ENCODE measurements at places on chromosomes 1 and 21. TPM values are rescaled to one million over a fixed set of nuclear protein-coding genes. Genes with fewer than 3 reads are reported as not detected.

GRCh38 chr1:60950224-60951063 is 131.9 kb upstream of the NFIA start:
- peaks cover 2% of the 10 kb centered on the region for H3K27me3 ChIP-seq
- peak; percentile 24 for DNase-seq
- peaks cover 5% of the 10 kb centered on the region for H3K36me3 ChIP-seq

- H3K4me3 ChIP-seq, result no peak overlapping the region
- peak overlapping the region; percentile 46 for H3K27ac ChIP-seq
- peaks cover 11% of the 10 kb centered on the region for H3K36me3 ChIP-seq
- peaks cover 20% of the 10 kb centered on the region for H3K4me1 ChIP-seq
- H3K27me3 ChIP-seq, result peaks cover 5% of the 10 kb centered on the region
Measured at GRCh38 chr1:10338047-10338446, 60.8 kb upstream of the PGD start.

CLIC6 gene
- 0.17 TPM for total RNA-seq

NBPF20 gene
- total RNA-seq, result 1.2 TPM

DNA sequence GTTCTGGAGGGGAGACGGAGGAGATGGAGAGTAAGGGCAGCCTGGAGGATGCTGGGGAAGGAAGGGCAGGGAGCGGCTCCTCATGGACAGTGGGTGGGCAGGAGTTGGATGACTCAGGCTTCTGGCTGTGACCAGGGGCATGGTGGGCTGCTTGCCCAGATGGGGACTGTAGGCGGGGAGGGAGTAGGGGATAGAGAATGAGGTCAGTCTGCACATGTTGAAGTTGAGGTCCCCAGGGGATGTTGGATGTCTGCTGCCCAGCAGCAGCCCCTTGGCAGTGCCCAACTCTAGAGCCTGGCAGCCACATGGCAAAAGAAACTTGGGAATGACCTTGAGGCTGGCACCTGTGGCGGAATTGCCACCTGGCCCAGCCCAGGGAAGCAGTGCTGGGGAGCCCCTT is 6.4 kb downstream of the SELENON start:
- H3K27me3 ChIP-seq, result no peaks in the 10 kb centered on the region
- H3K4me3 ChIP-seq, result no peak overlapping the region
- DNase-seq, result no peak
- H3K4me1 ChIP-seq, result peaks cover 17% of the 10 kb centered on the region
- H3K27ac ChIP-seq, result no peak overlapping the region

ZNF697 gene
- total RNA-seq, result 41.9 TPM

SIM2 gene
- 4.8 TPM for total RNA-seq

DNA sequence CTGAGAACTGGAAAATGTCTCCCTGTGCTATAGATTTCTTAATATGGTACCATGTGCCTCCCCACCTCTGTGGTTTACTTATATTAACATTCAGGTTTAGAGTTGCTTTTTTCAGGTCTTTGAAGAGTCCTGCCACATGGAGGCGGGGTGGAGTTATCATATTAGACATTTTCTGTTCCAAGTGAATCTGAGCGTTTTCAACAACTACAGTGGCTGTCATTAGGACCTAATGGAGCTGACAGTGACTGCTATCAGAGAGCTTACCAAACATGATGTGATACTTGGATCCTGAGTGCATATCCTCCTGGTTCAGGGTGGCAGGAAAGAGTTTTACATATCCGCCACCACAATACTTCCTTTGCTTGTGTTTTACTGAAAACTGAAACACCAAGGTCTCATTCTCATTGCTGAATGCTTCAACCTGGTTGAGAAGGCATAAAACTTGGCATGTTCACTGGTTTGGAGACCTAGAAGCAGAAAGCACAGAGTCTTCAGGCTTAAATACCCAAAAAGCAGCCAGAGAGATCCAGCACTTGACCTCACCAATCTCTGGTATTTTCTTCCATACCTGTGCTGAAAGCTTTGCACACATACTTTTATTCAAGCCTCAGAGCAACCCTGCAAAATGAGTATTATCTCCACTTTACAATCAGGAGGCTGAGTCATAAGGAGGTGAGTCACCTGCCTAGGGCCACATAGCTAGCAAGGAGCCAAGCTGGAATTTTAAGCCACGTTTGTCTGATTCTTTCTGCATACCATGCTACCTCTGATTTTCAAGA is 47.4 kb upstream of the OSBPL9 start:
- peaks cover 3% of the 10 kb centered on the region for H3K4me1 ChIP-seq
- H3K4me3 ChIP-seq, result no peak overlapping the region
- no peak overlapping the region for H3K27ac ChIP-seq
- no peaks in the 10 kb centered on the region for H3K36me3 ChIP-seq

AKR7A3 gene
- total RNA-seq, result 1.9 TPM

DNA sequence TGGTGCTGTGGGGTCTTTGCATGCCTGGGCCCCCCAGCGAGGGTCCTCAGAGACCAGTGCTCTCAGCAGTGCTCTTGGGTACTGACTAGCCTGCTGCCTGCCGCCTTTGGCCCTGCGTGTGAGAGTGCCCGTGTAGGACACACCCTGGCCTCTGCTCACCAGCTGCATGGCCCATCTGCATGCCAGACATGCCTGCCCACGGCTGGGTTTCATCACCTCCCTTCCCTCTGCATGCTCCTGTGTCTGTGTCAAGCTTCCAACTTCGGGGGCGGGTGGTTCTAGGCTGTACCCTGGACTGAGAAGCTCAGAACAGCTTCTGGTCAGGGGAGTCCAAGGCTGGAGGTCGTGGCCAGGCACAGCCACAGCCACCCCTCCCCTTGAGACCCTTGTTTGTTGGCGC is 56.9 kb downstream of the PTPRF start:
- peaks cover 27% of the 10 kb centered on the region for H3K4me1 ChIP-seq
- peaks cover 3% of the 10 kb centered on the region for H3K27me3 ChIP-seq
- H3K27ac ChIP-seq, result no peak overlapping the region
- H3K36me3 ChIP-seq, result peaks cover 9% of the 10 kb centered on the region
- no peak for DNase-seq

DNA sequence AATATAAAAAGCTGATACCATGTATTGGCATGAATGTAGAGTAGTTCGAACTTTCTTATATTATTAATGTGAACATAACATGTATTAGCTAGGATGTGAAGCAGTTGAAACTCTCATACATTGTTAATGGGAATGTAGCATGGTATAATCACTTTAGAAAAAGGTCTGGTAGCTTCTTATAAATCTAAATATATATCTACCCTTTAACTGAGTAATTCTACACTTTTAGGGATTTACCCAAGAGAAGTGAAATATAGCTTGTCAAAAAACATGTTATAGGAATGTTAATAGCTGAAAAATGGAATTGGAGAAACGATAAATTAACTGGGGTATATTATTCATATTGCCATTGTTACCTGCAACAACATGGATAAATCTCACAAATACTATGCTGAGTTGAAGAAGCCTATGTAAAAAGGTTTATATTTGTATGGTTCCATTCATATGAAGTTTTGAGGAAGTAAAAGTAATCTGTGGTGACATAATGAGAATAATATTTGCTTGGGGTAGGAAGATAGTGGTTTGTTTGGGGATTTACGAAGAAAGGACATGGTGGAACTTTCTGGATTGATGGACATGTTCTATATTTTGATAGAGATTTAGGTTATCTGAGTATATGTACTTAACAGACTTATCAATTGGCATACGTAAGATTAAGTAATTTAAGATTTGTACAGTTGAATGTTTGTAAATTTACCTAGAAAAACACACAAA is 76.6 kb downstream of the MAST2 start:
- H3K4me1 ChIP-seq, result no peaks in the 10 kb centered on the region
- H3K27ac ChIP-seq, result no peak overlapping the region
- no peaks in the 10 kb centered on the region for H3K27me3 ChIP-seq
- H3K4me3 ChIP-seq, result no peak overlapping the region
- no peak for DNase-seq

- no peaks in the 10 kb centered on the region for H3K36me3 ChIP-seq
- H3K27me3 ChIP-seq, result no peaks in the 10 kb centered on the region
- no peak for DNase-seq
Measured at GRCh38 chr1:213533125-213533524, 454.6 kb upstream of the PROX1 start.

DNA sequence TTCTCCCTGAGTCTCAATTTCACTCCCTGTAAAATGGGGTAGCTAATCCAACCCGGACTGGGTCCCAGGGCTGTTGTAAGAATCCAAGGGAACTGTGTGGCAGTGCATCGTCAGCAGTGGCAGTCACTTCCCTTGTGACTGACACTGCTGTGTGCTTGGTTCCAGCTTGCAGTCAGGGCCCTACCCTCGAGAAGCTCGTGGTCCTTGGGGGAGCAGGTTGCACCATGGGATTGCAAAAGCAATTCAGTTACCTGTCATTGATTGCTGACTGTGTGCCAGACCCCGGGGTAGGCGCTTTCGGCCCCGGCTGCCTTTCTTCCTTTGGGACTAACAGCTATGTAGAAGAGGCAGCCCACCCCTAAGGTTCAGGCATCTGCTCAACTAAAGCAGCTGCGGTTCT is 2.9 kb downstream of the PTPRF start:
- H3K4me3 ChIP-seq, result no peak overlapping the region
- H3K4me1 ChIP-seq, result peaks cover 29% of the 10 kb centered on the region
- DNase-seq, result no peak
- H3K27ac ChIP-seq, result no peak overlapping the region
- peaks cover 8% of the 10 kb centered on the region for H3K36me3 ChIP-seq

GRCh38 chr21:44910229-44911067 is 10.3 kb downstream of the ITGB2 start:
- H3K4me1 ChIP-seq, result peaks cover 6% of the 10 kb centered on the region
- no peaks in the 10 kb centered on the region for H3K36me3 ChIP-seq
- no peak overlapping the region for H3K27ac ChIP-seq
- no peak for DNase-seq
- H3K27me3 ChIP-seq, result peaks cover 3% of the 10 kb centered on the region

GRCh38 chr1:238409191-238409850 is 518.6 kb upstream of the ZP4 start:
- H3K27ac ChIP-seq, result no peak overlapping the region
- H3K36me3 ChIP-seq, result no peaks in the 10 kb centered on the region
- H3K4me3 ChIP-seq, result no peak overlapping the region

GRCh38 chr1:112618114-112618720 is 724 bp downstream of the ST7L start:
- peak overlapping the region; percentile 91 for H3K4me3 ChIP-seq
- DNase-seq, result no peak
- peaks cover 9% of the 10 kb centered on the region for H3K4me1 ChIP-seq
- no peaks in the 10 kb centered on the region for H3K36me3 ChIP-seq

ASCL5 gene
- total RNA-seq, result not detected

OR2T33 gene
- total RNA-seq, result not detected

- peak overlapping the region; percentile 39 for H3K27ac ChIP-seq
- H3K4me3 ChIP-seq, result peak overlapping the region; percentile 84
- no peaks in the 10 kb centered on the region for H3K36me3 ChIP-seq
Measured at GRCh38 chr1:152188673-152189591, 29.9 kb upstream of the RPTN start.

COL24A1 gene
- 0.15 TPM for total RNA-seq

- peaks cover 3% of the 10 kb centered on the region for H3K27me3 ChIP-seq
- peaks cover 13% of the 10 kb centered on the region for H3K36me3 ChIP-seq
- H3K27ac ChIP-seq, result no peak overlapping the region
- no peak for DNase-seq
- no peak overlapping the region for H3K4me3 ChIP-seq
Measured at GRCh38 chr1:233172201-233172600, 123.3 kb downstream of the PCNX2 start.

DNA sequence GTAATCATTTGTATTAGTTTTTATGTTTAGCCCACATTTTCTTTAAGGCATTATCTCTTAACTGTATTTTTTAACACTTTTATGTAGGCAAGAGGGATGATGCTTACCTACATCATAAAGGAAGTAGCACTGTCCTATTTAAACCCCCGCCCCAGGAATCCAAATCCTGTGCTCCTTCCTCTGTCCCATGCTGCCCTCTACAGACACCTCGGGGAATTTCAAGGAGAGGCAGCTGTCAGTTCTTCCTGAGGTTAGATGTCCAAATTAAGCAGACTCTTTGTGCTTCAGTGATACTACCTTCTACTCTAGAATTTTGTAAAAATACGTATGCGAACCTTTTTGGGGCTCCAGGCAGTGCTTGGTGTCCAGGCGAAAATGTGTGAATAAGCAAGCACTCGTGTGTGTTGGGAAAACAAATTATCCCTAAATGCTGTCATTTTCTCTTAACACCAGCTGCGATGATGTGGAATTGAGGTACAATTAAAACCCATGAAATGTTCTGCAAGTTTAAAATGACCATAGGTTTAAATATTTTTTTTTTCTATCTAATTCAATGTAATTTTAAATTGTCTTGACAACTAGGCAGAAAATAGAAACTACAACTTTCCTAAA is 19.2 kb downstream of the CRCT1 start:
- DNase-seq, result peak; percentile 81
- no peak overlapping the region for H3K27ac ChIP-seq
- no peaks in the 10 kb centered on the region for H3K36me3 ChIP-seq
- H3K4me3 ChIP-seq, result no peak overlapping the region

DNA sequence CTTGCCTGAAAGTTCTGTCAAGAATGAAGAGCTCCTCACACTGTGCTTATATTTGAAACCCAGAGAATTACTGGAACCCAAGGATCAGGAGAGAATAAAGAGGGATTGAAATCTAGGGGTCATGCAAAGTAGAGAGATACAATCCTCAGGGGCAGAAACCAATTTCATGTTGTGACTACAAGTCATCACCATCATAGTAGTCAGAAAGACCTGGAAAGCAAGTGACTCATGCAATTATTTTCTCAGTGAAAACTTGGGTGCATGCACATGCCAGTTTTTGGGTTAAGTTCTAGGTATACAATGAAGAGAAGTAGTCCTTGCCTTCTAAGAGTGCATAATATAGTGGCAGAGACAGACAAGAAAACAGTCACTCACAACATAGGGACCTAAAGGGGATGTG is 210.0 kb downstream of the ZC3H11B start:
- no peaks in the 10 kb centered on the region for H3K4me1 ChIP-seq
- no peak overlapping the region for H3K4me3 ChIP-seq
- peaks cover under 1% of the 10 kb centered on the region for H3K36me3 ChIP-seq
- DNase-seq, result no peak

GRCh38 chr1:209822706-209823105 is 5.1 kb upstream of the UTP25 start:
- DNase-seq, result no peak
- H3K36me3 ChIP-seq, result no peaks in the 10 kb centered on the region
- H3K27me3 ChIP-seq, result no peaks in the 10 kb centered on the region
- no peak overlapping the region for H3K27ac ChIP-seq
- peaks cover 3% of the 10 kb centered on the region for H3K4me1 ChIP-seq

- no peaks in the 10 kb centered on the region for H3K36me3 ChIP-seq
- DNase-seq, result no peak
- no peak overlapping the region for H3K4me3 ChIP-seq
- H3K4me1 ChIP-seq, result no peaks in the 10 kb centered on the region
Measured at GRCh38 chr21:39730418-39731157, 14.4 kb upstream of the IGSF5 start.

CTNNBIP1 gene
- total RNA-seq, result 50.7 TPM

- no peak for DNase-seq
- H3K27ac ChIP-seq, result peak overlapping the region; percentile 82
- H3K4me3 ChIP-seq, result peak overlapping the region; percentile 97
Measured at GRCh38 chr21:37269481-37269880, 2.3 kb upstream of the VPS26C start.

FAM72D gene
- 0.61 TPM for total RNA-seq

Data from glutamatergic neuron (in vitro differentiated cells).